SHP77 treated with DMSO at 0.1 percent for 48 hours (cell line): ENCODE measurements at places on chromosomes 12 and 14.

DNA sequence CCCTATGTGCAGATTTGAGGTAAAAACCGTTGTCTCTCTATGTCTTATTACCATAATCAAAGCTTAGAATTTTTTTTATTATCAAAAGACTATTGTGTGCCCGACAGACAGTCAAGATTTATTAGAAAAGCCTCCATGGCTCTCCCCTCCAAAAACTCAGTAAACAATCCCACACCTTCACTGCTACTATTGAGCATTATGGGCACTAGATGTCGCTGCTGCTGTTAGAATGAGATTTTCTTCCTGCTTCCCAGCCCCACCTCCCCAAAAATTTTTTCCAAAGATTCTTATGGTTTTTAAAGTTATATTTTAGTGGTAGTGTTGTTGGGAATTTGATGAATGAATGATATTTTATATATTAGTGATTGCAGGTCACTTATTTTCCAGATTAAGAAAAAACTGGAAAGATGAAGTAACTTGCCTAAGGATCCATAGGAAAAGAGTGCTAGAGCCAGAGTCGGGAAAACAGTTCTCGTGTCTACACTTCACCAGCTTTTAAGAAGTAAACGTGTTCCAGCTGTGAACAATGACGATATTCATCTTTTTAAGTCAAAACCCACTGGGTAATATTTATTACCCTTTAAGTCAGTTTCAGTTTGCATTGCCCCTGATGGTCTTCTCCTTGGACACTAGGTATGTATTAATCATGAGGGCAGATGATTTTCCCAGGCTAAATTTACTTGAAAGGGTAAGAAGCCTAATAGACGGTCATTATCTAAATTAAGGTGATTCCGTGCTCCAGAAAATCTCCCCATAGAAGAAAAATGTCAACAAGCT lies 12.2 kb upstream of the FOXG1 start:
- DNase-seq = peak; percentile 55

- DNase-seq = no peak
These were observed 36.6 kb upstream of the AMN start for GRCh38 chr14:102885737-102886447.

DNA sequence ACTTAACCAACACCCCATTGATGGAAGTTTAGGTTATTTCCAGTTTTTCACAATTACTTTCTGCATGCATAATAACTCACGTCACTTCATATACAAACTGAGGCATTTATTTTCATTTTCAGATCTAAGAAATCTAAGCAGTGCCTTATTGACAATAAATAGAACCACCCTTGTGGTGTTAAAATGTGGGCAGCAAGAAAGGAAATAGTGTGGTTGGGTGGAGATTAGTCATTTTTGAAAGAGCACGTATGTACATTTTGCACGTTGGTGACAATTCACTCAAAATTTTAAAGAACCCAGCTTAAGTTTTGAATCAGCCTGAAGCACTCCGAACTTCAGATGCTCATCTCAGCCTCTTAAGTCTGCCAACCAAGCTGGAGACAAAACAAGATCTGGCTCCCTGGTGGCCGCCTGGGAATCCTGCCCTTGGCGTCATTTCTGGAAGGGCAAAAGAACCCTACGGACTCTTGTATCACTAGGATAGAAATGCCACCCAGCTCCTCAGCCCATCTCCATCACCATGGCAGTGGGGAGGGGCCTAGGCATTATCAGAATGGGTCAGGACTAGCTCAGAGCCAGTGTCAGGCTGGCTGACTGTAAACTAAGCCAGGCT lies 89.5 kb upstream of the BCL2L14 start:
- DNase-seq = no peak

DNA sequence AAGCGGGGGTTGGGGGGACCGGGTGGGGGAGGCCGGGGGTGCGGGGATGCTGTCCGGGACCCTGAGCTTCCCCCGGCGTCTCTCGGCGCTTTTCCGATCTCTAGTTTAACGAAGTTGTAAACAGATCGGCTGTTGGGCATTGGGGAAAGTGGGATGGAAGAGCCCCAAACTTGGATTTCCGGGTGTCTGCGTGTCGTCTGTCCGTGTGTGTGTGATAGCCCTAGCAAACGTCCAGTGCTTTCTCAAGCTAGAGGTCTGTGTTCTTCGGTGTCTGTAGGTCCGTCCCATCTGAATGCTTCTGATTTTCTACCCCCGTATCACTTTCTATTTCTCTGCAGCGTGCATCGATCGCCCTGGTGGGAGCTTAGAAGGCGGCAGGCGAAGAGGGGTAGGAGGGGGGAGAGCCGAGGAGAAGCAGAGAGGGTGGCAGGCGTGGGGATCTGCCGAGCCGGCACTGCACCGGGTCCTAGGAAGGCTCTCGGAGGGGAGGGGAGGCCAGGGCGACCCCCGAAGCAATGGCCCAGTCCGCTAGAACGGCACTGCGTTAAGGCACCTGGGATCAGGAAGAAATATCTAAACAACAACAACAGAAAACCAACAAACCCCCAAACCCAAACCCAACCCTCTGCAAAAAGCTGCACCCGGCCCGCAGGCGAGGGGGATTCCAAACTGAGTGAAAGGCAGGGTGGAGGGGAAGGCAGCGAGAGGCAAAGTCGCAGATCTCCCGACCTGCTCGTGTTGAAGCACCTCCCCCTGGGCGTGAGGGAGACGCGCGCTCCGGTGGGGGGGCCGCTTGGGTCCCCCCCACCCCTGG lies 1.0 kb downstream of the KCNA1 start:
- DNase-seq = no peak

GRCh38 chr12:75747572-75748021 lies 236.2 kb upstream of the KRR1 start:
- DNase-seq = no peak

DNA sequence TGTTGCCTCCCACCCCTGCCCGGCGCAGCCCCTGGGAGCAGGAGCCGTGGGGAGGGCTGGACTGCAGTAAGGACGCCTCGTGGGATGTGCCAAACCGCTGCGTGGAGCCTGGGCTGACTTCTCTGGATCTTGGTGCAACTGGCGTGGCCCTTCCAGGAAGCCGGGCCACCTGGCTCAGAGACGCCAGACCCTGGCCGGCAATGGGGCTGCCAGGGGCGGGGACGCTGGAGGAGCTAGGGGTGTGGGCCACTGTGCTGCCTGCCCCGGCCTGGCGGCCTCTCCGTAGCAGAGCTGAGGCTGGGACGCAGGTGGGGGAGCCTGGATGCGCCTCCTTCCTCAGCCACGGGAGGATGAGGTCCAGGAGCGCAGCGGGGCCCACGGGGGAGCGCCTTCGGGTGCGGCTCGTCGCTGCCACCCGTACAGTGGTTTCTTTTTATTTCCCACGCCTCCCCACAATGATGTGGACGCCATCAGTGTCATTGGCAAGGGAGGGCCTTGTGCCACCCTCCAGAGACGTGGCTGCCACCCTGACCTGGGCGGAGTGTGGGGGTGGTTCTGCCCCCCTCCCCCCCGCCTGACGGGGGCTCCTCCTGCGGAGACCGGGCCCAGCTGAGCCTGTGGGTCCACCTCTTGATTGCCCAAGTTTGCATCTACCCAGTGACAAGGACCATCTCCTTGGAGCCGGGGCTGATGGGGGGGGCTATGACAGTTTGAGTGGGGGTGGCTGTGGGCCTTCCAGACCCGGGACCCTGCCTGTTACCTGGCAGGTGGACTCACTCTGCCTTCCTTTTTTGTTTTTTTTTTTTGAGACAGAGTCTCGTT lies 11.3 kb downstream of the DDX51 start:
- no peak for DNase-seq

- DNase-seq = no peak
These were observed 68.8 kb downstream of the LLPH start for GRCh38 chr12:66061557-66062289.

- DNase-seq = no peak
These were observed 42.0 kb downstream of the EVL start for GRCh38 chr14:100107236-100107635.

GRCh38 chr14:74427651-74428050 lies 1.6 kb upstream of the SYNDIG1L start:
- no peak for DNase-seq

GRCh38 chr12:1611803-1612572 lies 17.0 kb upstream of the WNT5B start:
- DNase-seq = no peak
